Activated naive CD8-positive, alpha-beta T cell treated with anti-CD3 and anti-CD28 coated beads, Interleukin-2, amount 50 U/mL, for 24 hours (primary cell): ENCODE measurements at places on chromosomes 6 and 20.

- no peak for DNase-seq
Observed at GRCh38 chr20:20547221-20547875, 165.1 kb downstream of the RALGAPA2 start.

DNA sequence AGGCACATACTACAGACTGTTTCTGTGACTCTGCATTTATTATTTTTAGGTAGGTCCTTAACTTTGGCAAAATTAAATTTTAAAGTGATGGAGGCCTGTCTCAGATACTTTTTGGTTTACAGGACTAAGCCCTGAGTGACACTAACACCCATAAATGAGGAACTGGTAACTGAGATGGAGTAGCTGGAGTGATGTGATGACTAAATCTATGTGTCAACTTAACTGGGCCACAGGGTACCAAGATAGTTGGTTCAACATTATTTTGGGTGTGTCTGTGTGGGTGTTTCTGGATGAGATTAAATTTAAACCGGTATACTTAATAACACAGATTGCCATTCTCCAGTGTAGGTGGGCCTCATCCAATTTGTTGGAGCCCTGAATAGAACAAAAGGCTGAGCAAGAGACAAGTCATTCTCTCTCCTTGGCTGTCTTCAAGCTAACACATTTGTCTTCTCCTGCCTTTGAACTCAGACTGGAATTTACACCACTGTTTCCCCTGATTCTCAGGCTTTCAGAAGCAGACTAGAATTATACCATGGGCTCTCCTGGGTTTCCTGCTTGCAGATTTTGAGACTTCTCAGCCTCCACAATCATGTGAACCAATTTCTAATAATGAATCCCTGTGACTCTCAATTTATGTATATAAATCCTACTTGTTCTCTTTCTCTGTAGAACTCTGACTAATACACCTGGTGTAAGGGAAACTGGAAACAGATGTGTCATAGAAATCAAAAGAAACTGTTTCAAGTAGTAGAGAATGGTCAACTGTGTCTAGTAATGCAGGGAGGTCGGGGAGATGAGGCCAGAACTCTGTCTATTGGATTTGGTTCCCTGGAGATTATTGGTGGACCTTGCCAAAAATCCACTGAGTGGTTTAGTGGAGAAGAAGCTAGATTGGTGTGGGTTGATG, 579.2 kb downstream of the EPM2A start:
- no peak for DNase-seq

DNA sequence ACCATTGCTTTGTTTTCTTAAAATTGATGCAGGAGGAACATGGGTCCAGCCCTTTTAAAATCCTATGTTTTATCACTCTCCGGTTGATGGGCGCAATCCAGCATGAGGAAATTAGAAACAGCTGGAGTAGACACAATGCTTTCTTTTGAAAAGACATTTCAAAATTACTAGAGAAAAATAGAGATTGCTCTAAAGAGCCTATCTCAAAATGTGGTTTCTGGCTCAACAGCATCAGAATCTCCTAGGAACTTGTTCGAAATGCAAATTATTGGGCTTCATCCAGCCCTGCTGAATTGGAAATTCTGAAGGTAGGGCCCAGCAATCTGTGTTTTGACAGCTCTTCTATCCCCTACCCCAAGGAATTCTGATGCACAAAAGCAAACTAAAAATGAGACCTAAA, 190.8 kb upstream of the BMP2 start:
- no peak for DNase-seq

- DNase-seq = no peak
Observed at GRCh38 chr20:33516882-33517281, 27.0 kb downstream of the CBFA2T2 start.

GRCh38 chr20:9360431-9360830, 154.0 kb upstream of the LAMP5 start:
- DNase-seq = no peak

- DNase-seq = no peak
Observed at GRCh38 chr6:8057793-8058192, 6.4 kb downstream of the BLOC1S5 start.

DNA sequence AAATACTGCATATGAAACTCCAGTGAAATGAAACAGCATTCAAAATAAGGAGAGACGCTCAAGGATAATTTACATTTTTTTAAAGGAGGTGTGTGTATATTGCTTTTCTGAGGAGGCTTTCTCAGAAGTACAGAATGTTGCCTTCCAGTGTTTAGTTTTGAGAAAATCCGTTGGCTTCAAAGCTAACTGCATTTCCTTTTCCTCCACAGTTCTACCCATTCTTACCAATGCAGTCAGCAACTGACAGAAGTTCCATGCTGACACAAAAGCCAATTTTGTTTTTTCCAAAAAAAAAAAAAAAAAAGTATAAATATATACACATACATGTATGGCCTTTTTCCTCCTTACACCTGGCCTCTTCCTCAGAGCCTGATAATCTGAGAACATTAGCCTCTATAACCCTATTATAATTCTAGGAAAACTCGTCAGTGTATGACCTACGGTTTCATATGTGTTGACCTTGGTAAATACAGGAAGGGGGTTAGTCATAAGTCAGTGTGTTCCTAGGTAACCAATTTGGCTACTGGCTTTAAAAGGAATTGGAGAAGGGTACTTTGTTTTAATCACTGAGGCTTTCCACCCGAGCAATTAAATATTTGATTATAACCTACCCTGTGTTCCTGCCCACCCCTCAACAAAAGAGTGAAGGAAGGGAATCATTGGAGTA, 24.2 kb downstream of the MGME1 start:
- no peak for DNase-seq

DNA sequence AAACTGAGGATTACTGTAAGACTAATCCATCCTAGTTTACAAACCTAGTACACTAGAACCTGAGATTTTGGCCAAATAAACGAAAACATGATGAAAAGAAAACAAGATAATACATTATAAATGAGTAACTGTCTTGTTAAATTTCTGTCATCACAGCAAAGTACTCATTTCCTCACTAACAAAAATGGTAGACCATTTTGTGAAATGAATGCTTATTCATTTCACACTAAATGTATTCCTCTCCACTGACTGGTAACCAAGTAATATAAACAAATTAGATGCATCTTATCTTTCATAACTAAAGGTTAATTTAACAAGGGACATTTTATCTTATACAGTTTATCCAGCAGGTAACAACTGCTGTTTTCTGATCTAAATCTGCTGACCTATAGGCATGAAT, 143.7 kb downstream of the REV3L start:
- DNase-seq = no peak

GRCh38 chr6:3966426-3966825, 112.5 kb downstream of the FAM217A start:
- no peak for DNase-seq

DNA sequence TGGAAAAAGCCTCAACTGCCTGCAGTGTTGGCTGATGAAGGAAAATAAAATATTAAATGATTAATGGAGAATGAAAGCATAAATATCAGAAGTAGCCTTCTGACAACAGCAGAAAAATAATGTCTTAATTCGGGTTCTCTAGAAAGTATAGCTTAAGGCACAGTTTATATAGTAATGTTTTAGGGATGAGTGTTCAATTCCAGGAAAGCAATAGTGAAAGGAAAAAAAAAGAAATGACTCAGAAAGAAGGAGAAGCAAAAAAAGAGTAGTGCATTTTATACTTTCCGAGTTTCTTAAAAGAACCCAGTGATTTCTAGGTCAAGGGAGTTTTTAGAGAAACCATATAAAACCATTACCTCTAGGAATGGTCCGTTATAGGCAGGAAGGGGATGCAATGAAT, 137.3 kb downstream of the HTR1B start:
- no peak for DNase-seq

GRCh38 chr6:44701637-44702101, 314.2 kb downstream of the CDC5L start:
- no peak for DNase-seq

DNA sequence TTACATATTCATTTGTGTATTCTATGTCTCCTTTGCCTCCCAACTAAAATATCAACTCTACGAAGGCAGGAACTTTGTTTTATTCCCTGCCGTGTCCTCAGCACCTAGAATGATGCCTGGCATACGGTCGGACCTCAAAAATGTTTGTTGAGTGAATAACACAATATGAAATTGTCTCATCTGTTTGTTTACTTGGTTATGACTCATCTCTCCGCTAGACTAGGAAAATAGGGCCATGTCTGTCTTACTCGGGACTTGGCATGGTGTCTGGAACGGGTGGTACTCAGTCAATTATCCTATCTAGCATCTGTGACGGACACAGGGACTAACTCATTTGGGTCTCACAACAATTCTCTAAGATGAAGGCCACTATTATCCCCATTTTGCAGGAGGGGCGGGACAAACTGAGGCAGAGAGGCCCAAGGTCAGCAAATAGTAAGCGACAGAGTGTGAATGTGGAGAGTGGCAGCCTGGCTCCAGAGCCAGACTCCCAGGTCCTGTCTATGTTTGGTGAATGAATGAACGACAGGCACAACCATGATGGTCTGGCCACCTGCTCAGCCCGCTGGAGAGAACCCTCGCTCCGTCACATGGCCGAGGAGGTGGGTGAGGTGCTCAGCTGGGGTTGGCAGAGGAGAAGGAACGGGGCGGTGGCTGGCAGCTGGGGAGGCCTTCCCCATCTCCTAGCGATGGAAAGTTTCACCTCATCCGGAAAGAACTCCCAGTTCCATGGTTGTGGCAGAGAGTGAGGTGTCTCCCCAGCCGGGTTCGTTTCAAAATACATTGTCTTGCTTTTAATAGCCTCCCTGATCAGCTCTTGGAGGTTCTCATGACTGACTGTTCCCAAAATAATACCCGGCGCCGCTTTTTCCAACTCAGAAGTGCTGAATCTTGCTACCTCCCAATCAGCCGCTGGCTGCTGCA, 27.6 kb upstream of the NFATC2 start:
- DNase-seq = no peak

DNA sequence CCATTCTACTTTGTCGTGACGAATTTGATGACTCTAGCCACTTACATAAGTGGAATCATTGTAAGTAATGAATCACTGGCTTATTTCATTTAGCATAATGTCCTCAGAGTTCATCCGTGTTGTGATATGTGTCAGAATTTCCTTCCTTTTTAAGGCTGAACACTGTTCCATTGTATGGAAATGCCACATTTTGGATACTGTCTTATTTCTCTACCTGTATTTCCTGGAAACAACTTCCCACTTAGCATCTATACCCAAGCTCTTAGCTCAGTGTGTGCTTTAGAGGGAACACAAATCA, 28.8 kb upstream of the GGTLC1 start:
- no peak for DNase-seq
